Activated T-cell treated with anti-CD3 and anti-CD28 coated beads, Interleukin-2, amount 50 U/mL, for 72 hours (primary cell): ENCODE measurements at places on chromosomes 16 and 17.
A peak's percentile ranks its signal among the peaks of the same experiment; 100 is the strongest.

GRCh38 chr17:43456661-43457361, 27.0 kb upstream of the DHX8 start:
- H3K27me3 ChIP-seq: peaks cover 11% of the 10 kb centered on the region
- no peak for DNase-seq
- H3K4me1 ChIP-seq: peaks cover 7% of the 10 kb centered on the region
- no peak overlapping the region for H3K27ac ChIP-seq
- H3K36me3 ChIP-seq: no peaks in the 10 kb centered on the region

GRCh38 chr16:66335704-66336329, 30.7 kb upstream of the CDH5 start:
- no peaks in the 10 kb centered on the region for H3K36me3 ChIP-seq
- no peak overlapping the region for H3K27ac ChIP-seq
- no peak for DNase-seq
- no peak overlapping the region for H3K4me3 ChIP-seq
- no peaks in the 10 kb centered on the region for H3K4me1 ChIP-seq
- H3K27me3 ChIP-seq: peaks cover 19% of the 10 kb centered on the region

DNA sequence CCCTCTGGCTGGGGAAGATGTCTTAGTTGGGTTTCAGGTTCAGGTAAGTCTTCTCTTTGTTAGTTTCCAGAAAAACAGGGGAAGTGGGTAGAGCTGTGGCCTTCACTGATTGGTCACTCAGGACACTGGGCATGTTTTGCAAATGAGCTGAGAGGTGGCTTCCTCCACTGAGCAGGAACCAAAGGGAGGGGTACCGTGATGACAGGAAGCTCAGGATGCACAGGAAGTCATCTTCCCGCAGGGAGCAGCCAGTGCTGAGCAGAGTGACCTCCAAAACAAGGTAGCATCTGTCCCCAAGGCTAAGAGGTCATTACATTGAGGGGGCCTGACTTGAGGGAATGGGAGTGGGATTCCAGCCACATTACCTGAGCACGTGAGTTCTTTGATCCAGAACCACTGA, 5.6 kb downstream of the NT5C start:
- peaks cover 4% of the 10 kb centered on the region for H3K36me3 ChIP-seq
- H3K4me1 ChIP-seq: peaks cover 45% of the 10 kb centered on the region
- DNase-seq: no peak
- H3K27ac ChIP-seq: peak overlapping the region; percentile 30

DNA sequence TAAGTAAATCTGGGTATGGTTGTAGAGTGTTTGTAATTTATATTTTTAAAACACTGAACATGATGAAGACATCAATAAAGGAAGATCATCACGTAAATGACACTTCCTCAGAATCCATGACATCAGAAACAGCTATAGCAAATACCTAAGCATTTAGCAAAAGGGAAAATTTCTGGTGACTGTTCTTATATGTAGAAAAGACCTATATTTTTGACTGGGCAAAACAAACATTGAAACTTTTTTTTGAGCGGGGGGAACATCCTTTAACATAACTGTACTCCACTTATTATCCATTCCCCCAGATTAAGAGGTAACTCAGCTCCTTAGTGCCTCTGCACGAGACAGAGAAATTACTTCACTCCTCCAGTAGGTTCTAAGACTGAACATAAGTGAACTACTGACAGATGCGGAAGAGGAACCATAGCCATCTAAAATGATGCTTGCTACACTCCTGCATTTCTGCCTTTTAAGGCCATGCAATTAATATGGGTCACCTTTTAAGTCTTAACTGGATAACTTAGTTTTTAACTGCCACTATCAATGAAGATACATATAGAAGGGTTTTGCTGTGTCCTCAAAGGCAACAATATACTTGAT, 9.4 kb downstream of the CRYBA1 start:
- H3K27ac ChIP-seq: peak overlapping the region; percentile 56
- H3K36me3 ChIP-seq: peaks cover 12% of the 10 kb centered on the region
- peaks cover 33% of the 10 kb centered on the region for H3K4me1 ChIP-seq
- no peak for DNase-seq
